ENCODE measurements at places on chromosomes 13 and 19. TPM values are rescaled to one million over a fixed set of nuclear protein-coding genes. Genes with fewer than 3 reads are reported as not detected.

The STARD13 gene
- total RNA-seq: 6.4 TPM

The DNAJC15 gene
- total RNA-seq: 0.16 TPM

The PCDH20 gene
- not detected for total RNA-seq

The ELSPBP1 gene
- total RNA-seq: not detected

The ZNF628 gene
- 10.1 TPM for total RNA-seq

The TLE6 gene
- total RNA-seq: 6.8 TPM

The TNFRSF19 gene
- 2.9 TPM for total RNA-seq

The PEX11G gene
- 2.1 TPM for total RNA-seq

The CCDC8 gene
- not detected for total RNA-seq

The ZNF836 gene
- total RNA-seq: 1.1 TPM

The FRY gene
- total RNA-seq: 0.10 TPM

The CCDC169 gene
- total RNA-seq: 0.41 TPM

The TEX101 gene
- total RNA-seq: not detected

The CADM4 gene
- 8.7 TPM for total RNA-seq

The IGSF23 gene
- total RNA-seq: 0.53 TPM

The KLK1 gene
- 0.28 TPM for total RNA-seq

The SOX1 gene
- not detected for total RNA-seq

The PRTN3 gene
- 0.43 TPM for total RNA-seq

The LMTK3 gene
- total RNA-seq: 4.1 TPM

The EBI3 gene
- total RNA-seq: 2.5 TPM

The SLC17A7 gene
- total RNA-seq: 0.61 TPM

The MED26 gene
- total RNA-seq: 5.6 TPM

The HPN gene
- 0.08 TPM for total RNA-seq

The NCLN gene
- total RNA-seq: 74.9 TPM

The RXFP2 gene
- not detected for total RNA-seq

The TFPT gene
- 19.3 TPM for total RNA-seq

The FFAR1 gene
- total RNA-seq: 0.02 TPM

The SPRED3 gene
- 2.2 TPM for total RNA-seq

The BIVM gene
- total RNA-seq: 3.4 TPM

The ATXN8OS gene
- total RNA-seq: not detected

The PINLYP gene
- total RNA-seq: 0.11 TPM

The CAPN12 gene
- 5.5 TPM for total RNA-seq

The SIGLECL1 gene
- total RNA-seq: not detected

The ZNF793 gene
- total RNA-seq: 0.06 TPM

The SLC46A3 gene
- 1.8 TPM for total RNA-seq

The TPM4 gene
- 459 TPM for total RNA-seq
